Adipocyte (in vitro differentiated cells): ENCODE measurements at places on chromosomes 3 and 15.

DNA sequence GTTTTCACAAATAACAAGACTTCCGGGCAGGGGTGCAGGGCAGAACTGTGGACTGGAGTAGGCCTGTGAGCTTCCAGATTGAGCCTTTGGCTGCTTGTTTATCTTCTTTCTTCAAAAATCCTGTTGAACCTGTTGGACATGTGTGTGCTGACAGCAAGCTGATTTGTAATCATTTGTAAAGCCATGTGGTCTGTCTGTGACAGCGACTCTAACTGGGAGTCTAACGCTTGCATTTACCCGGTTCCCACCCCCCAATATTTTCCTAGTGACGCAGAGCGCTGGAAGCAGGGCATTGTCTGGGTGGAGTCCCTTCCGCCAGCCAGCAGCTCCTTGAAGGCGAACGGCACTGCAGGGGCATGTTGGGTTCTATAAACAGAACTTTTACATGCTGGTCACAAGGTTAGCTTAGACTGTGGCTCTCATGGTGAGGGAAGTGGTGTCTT lies 85.7 kb upstream of the MYZAP start:
- DNase-seq = peak; percentile 45

DNA sequence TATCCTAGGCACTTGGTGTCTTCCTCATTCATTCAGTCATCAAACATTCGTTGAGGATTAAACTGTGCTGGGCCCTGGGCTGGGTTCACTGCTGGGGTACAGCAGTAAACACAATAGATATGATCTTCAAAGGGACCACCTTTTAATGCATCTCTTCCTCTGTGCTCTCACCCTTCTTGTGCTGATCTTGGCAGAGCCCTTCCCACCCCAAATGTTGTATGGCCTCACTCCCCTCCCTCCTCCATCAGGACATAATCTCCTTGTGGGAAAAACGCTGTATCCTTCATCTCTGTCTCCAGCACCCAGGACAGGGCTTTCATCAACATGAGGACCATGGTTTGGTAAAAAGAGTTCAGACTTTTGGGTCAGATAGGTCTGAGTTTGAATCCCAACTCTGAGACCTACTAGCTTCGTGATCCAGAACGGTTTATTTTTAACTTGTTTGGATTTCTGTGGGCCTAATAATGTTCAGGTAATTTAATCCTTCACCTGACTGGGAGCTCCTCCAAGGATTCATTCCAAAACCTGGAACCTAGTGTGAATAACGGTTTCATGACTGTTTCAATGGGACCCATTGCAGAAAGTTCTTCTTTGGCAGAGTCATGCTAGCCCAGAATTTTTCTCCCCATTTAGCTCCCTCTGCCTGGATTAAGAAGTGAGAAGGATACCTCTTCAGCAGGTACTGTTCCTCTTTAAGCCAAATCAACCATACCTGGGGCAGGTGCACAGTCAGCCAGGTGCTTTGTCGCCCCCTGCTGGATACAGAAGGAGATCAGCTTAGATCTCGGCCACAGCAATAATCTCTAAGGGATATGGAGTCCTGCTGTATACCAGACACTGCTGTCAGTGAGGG lies 5.2 kb upstream of the WNT7A start:
- no peak for DNase-seq

- DNase-seq = peak; percentile 62
These were observed 44.5 kb downstream of the CMSS1 start for GRCh38 chr3:99862208-99862607.

- DNase-seq = no peak
These were observed 54.0 kb downstream of the HEG1 start for GRCh38 chr3:125001557-125002413.

- no peak for DNase-seq
These were observed 49.8 kb downstream of the IQSEC1 start for GRCh38 chr3:13023235-13023970.

- peak; percentile 47 for DNase-seq
These were observed 405.8 kb upstream of the ADAMTS9 start for GRCh38 chr3:65093641-65094040.

DNA sequence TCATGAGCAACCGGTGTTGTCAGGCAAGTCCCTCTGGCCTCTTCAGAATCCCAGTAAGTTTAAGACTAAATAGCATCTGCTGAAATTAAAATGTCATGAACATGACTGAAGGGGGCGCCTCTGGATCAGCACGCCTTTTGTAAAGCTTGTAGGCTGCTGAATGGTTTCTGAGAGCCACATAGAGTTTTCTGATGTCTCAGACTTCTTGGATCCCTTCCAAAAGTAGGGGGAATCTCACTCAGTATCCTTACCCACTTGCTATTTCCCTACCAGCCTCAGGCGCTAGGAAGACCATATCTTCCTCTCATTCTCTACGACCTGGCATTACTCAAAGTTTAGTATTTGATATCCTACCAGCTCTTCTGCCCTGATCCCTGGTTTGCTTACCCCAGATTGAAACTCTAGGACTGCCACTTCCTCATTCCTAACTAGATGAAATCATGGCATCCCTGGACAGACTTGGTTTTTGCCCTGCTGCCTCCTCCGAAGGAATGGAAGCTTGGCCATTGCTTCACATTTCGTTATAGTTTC lies 62.7 kb upstream of the CD47 start:
- peak; percentile 58 for DNase-seq

DNA sequence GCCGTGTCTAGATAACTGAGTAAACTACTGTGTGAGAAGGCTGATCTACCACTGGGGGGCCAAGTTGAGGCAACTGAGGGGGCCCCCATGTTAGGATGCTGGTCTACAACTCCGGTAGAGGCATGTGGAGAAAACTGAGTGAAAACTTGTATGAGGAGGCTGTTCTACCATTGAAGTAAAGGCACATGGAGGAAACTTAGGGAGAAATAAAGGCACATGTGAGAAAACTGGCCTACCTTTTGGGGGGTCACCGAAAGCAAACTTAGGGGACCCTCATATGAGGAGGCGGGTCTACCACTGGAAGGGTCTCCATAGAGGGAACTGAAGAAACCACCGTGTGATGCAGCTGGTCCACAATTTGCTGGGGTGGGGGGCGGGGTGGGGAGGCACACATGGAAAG lies 155.2 kb downstream of the FBLN2 start:
- DNase-seq = no peak

GRCh38 chr15:56982987-56983386 lies 64.5 kb downstream of the TCF12 start:
- no peak for DNase-seq

DNA sequence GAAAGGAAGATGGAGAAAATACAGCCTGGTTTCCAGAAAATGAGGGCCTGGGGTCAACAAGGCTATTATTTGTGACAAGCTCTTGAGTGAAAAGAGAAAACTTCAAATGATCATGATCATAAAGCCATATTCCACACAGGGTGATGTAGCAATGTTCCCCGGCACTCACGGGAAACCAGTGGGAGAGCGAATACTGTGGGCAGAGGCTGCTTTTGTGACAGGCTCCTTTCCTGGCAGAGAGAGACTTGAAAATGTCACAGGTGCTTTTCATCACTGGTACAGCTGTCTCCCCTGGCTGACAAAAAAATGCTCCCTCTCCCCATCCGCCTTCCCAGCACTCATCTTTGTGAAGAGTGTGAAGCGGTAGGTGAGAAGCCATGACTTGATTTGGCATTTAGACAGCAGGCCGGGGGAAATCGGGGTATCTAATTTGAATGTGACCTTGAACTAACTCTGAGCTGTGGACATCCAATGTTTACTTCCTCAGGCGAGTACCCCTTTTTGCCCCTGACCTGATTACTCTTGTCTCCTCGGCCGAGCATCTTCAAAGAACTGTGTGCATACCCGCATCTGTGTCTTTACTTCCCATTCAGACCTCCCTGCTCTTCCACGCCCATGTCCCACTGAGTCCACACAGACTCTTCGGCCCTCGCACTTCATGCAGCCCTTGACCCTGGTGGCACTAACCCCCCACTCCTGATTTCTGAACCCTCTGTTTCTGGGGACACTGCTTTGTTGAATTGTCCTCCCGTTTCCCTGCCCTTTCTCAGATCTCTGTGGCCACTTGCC lies 23.2 kb downstream of the CA12 start:
- DNase-seq = no peak

- DNase-seq = peak; percentile 41
These were observed 34.0 kb upstream of the CCK start for GRCh38 chr3:42300013-42300412.

- peak; percentile 73 for DNase-seq
These were observed 259.8 kb upstream of the WNT5A start for GRCh38 chr3:55746808-55747413.

- DNase-seq = no peak
These were observed 30.3 kb downstream of the SYN2 start for GRCh38 chr3:12034440-12034839.

- DNase-seq = peak; percentile 35
These were observed 14.5 kb upstream of the ONECUT1 start for GRCh38 chr15:52804526-52805081.

DNA sequence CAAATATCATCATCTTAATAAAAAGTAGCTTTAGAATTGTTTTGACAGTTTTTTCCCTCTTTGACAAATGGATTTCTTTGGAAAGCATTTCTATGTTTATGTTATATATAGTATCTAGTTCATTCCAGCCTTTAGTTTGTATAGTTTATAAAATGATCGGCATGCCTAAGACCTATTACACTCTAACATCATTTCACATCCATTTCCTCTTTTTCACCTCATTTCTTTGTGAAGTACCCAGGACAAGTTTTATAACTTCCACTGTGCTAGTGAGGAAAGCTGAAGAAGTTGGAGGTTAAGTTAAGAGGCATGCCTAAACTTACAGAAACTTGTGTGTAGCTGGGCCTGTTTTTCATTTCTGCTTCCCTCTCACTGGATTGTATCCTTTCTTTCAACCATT lies 178.4 kb downstream of the TP63 start:
- DNase-seq = peak; percentile 7

DNA sequence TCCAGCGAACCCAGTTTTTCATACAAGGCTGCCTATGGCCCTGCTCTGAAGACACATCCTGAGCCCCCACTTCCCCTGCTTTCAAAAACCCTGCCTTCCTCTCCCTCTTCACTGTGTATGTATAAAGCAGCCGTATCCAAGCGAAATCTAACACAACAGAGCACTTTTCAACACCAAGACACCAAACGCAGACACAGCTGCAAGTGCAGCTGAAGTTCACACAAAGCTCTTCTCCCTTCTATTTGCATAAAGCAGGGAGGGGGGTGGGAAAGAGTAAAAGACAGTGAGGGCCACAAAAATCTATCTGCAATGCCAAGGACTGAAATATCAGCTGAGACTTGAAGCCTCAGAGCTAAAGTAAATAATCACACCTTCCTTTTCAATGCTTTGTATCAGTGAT lies 35.1 kb upstream of the CSPG5 start:
- no peak for DNase-seq

DNA sequence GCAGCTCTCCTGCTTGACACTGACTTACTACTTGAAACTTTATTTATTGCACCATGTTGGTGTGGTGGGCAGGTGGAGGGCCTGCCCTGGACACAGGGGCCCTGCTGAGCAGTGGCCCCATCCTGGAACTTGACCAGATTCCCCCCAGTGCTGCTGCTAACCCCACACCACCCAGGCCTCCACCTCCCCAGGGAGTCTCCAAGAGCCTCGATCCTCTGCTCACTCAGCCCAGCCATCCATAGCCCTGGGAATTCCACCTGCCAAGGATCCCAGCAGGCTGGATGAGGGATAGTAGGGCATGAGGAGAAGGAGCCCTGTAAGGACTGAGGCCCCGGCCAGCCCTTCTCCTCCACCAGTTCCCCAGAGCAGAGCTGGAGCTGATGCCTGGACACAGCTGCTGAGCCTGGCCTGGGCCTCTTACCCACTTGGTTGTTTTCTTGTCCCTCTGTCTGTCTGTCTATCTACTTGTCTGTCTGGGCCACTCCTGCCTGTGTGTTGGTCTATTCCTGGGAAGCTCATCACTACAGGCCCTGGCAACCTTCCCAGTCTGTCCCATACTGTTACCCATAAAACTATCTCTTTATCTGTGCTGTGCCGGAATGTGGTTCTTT lies 2.8 kb downstream of the CHAC1 start:
- DNase-seq = no peak

DNA sequence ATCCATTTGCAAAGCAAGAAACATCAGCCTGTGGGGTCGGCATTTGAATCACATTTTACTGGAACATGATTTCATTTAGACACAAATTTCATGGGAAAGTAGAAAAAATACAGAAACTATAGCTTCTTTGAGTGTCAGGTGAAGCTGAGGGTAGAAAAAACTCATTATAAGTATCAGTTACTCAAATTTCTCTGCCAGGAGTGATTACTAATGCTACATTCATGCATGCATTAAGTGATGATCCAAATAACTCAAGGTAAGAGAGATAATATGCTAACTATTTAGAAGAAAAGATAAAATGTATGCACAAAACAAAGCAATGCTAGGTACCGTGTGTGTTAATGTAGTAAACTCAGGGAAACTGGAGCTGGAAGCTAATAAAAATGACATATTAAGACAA lies 406.0 kb downstream of the GAP43 start:
- no peak for DNase-seq

DNA sequence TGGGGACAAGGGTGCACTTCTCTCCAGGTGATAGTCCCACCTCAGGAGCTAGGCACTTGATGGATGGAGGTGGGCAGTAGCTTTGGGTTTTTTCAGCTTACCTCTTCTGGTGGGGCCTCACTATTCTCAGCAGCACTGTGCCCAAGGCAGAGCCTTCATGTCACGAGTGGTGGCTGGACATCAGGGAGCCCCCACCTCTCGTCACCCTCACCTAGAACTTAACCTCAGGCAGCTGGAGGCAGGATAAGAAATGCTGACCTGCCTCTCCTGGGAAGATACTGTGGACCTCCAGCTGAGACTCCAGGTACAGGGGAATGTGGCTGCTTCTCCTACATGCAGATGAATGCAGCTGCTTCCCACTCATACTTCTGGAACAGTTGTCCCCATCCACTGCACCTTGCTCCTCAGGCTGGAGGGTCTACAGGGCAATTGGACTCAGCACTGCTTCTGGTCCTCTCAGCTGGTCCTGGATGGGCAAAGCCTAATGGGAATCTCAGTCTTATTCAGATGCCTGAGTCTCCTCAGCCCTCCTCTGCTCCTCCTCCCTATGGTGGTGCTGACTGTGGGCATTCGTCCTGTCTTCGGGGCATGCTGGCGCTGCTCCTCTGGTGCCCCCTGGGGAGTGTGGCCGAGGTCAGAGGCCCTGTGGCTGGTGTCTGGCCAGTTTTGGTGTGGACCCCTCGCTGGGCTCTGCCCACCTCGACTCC lies 129.9 kb downstream of the KLF13 start:
- no peak for DNase-seq

GRCh38 chr3:106276755-106277612 lies 408.2 kb upstream of the CBLB start:
- no peak for DNase-seq
